ENCODE measurements at places on chromosomes 1 and 21.

DNA sequence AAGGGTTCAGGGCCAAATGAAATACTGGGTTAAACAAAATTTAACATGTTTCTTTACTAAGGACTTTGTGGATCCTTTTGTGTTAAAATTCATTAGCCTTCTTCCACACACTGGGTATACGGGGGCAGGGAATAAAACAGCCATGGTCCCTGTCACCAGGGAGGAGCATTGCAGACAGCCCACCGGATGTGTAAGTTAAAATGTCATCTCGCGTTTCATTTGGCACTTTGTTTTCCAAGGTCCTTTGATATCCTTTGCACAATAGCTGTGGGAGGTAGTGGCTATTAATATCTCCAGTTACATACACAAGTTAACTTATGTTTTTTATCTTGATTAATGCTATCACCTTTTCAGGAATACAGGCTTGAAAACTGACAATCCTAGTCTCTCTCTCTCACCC is 172.7 kb downstream of the BARHL2 start:
- no peak for DNase-seq

GRCh38 chr1:154749078-154749760 is 120.9 kb downstream of the KCNN3 start:
- DNase-seq, result no peak

DNA sequence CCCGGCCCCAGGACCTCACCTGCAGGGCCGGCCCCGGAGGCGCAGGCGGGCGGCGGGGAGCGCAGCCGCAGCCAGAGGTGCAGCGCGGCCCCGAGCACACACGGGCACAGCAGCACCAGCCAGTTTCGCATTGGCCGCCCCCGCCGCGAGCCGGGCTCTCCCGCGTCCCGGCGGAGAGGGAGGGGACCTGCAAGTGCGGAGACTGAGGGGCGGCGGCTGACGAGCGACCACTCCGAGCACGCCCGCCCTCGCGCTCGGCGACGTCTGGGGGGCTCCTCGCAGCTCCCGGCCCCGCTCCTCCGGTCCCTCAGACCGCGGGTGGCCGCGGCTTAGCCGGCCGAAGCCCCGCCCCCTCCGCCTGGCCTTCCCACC is at the start of gene B3GALNT2:
Gene B3GALNT2 (minus strand): TSS at position 331 of the 372 bp plus-strand sequence. CDS start 200 bp downstream, at position 131.
- no peak for DNase-seq

- DNase-seq, result no peak
Measured at GRCh38 chr1:205535096-205535495, 30.6 kb downstream of the CDK18 start.

GRCh38 chr21:29436143-29436542 is 137.4 kb downstream of the BACH1 start:
- DNase-seq, result no peak

DNA sequence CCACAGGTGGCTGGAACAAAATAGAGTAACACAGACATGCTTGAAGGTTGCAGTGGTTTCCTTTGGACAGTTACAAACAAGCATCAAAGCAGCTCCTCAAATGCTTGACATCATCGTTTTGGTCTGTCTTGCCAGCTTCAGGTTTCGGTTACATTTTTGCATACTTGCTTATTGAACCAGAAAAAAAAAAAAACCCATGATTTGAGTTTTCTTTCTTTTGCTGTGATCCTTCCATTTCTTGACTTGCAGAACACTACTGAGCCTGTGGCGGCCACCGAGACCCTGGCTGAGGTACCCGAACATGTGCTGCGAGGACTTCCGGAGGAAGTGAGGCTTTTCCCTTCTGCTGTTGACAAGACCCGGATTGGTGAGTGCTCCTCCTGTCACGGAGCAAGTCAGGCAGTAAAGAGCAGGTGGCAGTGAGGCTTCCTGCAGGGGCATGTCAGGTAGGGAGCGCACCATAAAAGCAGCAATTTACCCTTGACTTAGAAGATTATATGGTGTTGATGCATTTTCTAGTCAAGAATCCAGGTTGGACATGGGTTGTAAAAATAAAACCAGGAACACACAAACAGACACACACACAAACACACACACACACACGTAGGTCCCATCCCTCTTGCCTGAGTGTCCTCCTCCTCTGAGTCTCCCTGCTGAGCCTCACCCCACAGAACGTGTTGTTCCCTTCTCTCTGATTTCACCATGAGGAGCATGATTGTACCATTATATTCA is 30.9 kb downstream of the PRDM2 start:
- DNase-seq, result no peak

DNA sequence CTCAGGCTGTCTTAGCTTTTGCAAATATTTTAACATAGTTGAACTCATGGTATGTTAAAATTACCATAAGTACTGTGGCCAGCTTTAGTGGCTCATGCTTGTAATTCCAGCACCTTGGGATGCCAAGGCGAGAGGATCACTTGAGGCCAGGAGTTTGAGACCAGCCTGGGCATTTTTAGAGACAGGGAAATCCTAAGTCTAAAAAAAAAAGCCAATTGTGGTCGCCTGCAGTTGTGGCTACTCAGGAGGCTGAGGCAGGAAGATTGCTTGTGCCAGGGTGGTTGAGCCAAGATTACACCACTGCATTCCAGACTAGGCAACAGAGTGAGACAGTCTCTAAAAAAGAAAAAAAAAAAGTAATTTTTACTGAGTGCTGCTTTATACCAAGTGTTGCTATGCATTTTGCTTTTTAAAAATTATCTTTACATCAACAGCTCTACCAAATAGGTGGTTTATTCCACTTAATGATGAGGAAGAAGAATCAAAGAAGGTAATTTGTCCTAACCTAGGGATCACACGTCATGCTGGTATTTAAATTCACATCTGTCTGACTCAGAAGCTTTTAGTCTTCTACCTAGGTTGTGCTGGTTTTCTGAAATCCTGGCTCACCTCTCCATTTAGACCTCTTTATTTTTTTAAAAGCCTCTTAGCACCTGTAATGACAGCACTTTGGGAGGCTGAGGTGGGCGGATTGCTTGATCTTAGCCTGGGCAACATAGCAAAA is 16.8 kb downstream of the PPP1R12B start:
- no peak for DNase-seq

Data from skin of body (tissue), 3 donors.